ENCODE measurements at places on chromosomes 6 and 20. TPM values are rescaled to one million over a fixed set of nuclear protein-coding genes. Genes with fewer than 3 reads are reported as not detected.

DNA sequence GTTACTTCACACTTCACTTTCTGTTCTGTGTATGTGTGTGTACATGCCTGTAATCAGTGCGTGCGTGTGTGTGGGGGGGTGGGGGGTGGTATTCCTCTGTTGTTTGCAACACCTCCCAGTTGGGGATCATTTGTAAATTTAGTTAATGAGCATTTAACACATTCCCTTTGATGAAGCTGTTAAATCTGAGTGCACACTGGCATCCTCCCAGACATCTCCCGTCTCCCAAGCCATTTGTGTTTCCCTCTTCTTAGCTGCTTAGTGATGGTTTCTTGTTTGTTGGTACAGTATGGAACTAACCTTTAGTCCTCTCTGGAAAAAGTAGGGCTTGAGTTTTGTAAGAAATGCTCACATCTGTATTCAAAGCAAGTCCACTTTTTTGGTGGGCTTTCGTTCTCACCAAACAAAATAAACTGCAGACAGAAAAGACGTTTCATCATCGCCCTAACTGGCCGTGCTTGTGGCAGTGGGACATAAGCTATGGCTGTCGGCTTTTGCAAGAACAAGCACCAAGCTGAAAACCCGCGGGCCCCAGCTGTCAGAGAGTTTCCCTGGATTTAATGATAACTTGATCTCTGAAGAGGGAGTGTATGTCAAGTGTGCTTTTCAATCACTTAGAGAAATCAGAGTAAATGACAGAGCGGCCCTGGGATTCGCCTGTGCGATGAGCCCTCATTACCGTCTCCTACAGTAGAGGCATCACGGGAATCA, 54.9 kb upstream of the SASH1 start:
- DNase-seq, result no peak
- peaks cover 9% of the 10 kb centered on the region for H3K27me3 ChIP-seq
- H3K4me1 ChIP-seq, result no peaks in the 10 kb centered on the region
- no peak overlapping the region for H3K4me3 ChIP-seq

GRCh38 chr6:37005061-37005810, at the start of gene FGD2:
FGD2 (plus strand) TSS chr6:37005655; CDS start chr6:37005818, 163 bp downstream.
- H3K27ac ChIP-seq, result no peak within 1 kb of the TSS
- no peak for DNase-seq
- peak within 1 kb of the TSS; percentile 52 for H3K4me3 ChIP-seq

The TINAG gene
- not detected for total RNA-seq

The AKAP12 gene
- 1.8 TPM for total RNA-seq
